Activated CD4-positive, alpha-beta T cell treated with anti-CD3 and anti-CD28 coated beads for 4 hours (primary cell): ENCODE measurements at places on chromosomes 4 and X.

GRCh38 chrX:53356186-53356585 is 66.3 kb downstream of the SMC1A start:
- no peak for DNase-seq

- DNase-seq: no peak
Measured at GRCh38 chr4:120544838-120545237, 377.7 kb downstream of the PRDM5 start.

DNA sequence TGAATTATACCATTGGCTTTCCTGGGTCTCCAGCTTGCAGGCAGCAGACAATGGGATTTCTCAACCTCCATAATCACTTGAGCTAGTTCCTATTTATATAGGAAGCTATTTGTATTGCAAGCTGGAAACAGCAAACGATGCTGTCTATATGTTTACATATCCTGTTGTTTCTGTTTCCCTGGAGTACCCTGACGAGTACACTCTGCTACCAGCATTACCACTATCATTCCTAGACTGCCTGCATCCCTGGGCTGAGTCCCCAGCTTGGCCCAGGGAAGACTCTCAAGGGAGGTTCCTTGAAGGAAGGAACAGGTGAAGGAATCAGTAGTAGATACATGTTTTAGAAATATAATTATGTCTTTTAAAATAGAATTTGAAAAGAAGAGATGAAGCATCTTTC is 81.4 kb downstream of the EVC2 start:
- DNase-seq: no peak

GRCh38 chrX:135382260-135382659 is 39.5 kb upstream of the SMIM10L2A start:
- no peak for DNase-seq

- peak; percentile 84 for DNase-seq
Measured at GRCh38 chr4:56530269-56531148, 24.9 kb downstream of the ARL9 start.

DNA sequence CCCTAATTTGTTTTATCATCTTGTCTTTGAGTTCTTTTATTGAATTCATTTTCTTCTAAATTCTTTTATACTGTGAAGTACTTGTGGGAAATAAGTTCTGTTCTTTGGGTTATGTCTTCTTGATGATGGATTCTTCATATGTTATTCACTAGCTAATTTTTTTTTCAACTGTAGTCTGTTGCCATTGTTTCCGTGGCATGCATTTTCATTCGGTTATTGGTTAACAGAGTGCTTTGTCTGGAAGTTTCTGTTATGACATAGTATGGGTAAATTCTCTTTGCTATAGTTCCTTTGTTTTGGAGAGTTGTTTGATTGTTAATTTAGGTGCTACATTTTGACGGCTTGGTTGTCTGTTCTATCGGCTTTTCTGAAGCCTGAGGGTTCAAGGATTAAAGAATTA is 184.9 kb upstream of the AADAT start:
- no peak for DNase-seq

DNA sequence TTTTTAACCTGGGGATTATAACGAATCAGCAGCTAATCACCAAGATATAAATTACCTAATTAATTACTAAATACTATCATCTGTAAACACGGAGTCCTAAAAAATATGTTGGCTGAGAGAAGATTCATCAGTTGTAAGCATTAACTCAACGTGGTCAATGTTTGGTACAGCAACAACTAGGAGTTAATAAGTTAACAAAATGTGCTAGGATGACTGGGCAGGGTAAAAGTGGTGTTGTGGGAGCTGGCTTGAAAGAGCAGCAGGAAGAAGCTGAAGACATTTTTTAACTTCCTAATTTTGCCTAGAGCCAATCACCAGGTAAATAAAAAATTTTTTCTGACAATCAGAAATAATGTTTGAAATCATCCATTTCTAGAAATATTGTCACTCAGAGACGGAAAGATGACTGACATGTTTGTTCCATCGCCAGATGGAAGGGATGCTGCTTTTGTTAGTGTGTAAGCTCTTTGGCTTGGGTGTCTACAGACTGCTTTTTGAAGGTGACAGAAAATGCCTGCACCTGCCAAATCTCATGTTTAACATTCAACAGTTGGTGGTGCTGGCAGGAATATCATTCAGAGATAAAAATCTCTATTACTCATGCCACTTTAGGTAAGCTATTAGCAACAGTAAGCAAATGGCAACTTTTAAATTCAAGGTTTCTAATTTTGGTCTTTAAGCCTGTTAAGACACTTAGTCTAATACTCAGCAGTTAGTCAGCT is 1126.9 kb downstream of the STPG2 start:
- DNase-seq: no peak

DNA sequence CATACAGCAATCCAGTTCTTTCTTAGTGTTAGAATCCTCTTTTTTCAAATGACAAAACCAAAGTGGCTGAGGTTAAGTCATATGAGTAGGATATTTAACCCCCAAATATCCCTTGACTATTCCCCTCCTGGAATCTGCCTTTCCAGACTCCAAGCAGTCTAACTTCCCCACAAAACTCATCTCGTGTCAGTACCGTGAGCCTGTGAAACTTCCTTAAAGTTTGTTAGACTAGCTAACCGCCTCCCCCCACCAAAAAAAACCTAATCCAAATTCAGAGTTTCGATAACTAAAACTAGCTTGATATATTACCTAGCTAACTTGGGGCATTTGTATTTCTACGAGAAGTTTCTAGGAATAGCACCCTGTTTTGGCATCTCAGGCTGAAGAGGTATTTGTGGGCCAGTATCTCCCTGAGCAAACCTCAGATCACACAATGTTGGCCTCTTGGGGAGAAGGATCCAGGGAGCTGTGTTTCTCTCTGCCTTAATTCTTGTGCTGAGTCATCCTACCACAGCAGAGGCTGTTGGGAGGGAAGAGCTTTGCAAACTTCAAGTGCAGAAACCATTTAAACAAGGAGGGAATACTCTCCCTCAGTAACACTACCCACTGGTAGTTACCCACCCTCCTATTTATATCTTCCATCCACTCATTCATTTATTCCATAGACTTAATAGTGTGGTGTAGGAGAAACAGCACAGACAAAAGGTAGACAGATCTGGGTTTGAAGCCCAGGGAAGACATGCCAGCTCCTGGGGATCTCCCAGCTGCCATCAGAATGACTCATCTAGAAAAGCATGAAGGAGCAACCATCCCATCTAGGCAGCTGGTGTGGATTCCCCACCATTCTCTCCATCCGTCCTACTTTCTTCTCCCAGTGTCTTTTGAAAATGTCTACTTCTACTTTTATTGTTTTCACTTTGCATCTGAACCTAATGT is 39.3 kb upstream of the TXK start:
- no peak for DNase-seq

DNA sequence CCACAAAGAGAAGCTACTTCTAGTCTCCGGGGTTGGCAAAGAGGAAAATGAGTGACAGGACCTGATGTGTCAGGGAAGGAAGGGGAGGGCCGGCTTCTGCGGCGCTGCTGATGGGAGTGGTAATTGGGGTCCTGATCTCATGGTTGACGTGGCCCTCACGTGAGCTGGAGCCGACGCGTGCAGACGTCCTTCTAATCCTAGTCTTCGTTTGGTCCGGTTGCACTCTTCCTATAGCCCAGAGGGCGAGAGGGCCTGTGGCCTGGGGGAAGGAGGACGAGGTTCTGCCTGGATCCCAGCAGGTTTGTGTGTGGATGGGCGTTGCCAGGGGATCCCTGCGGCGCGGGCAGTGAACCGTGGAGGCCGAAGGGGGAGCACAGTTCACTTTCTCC is at the start of gene ARMCX1:
TSS of gene ARMCX1 (plus strand) at position 186 of the 389 bp plus-strand sequence. CDS start 2,384 bp downstream, outside the sequence.
- no peak for DNase-seq

DNA sequence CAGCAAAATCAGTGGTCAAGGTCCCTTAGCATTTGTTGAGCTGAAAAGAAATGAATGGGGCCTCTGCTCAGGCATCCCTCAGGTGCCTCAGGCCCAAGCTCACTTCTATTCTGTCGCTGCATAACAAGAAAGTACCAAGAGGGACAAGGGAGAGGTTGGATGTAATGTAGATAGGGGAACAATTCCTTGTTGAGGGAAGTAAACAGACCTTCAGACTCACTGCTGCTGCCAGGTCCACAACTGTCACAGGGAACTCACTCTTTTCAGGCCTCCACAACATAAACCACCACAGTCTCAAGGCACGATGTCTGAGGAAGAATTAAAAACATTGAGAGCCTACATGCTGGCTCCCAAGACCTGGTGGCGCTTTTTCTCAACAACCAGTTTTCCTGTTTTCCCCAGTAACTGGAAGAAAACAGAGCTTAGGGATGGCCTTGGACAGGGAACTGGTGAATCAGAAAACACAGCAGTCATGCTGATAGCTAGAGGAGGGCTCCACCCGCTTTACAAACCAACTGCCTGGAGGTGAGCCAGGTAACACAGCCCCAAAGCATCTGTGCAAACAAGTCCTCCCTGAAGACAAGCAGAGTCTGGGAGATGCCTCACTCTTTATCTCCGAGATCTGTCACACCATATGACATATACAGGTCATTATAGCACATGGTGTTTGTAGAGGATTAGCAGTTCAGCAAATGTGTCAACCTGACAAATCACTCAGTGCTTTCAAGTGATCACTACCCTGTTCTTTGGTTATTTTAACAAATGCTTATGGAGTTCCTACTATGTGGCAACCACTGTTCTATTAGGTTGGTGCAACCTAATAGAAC is 14.3 kb upstream of the AWAT1 start:
- DNase-seq: no peak
